H7 (cell line): ENCODE measurements at places on chromosomes 4 and X. TPM values are rescaled to one million over a fixed set of nuclear protein-coding genes. Genes with fewer than 3 reads are reported as not detected.

GRCh38 chr4:156983366-156983765 is 11.8 kb upstream of the PDGFC start:
- DNase-seq: no peak

GRCh38 chr4:150250998-150251651 is 172.9 kb downstream of the DCLK2 start:
- DNase-seq: peak; percentile 73

- no peak for DNase-seq
These were observed 84.0 kb upstream of the BMP2K start for GRCh38 chr4:78691971-78692821.

DNA sequence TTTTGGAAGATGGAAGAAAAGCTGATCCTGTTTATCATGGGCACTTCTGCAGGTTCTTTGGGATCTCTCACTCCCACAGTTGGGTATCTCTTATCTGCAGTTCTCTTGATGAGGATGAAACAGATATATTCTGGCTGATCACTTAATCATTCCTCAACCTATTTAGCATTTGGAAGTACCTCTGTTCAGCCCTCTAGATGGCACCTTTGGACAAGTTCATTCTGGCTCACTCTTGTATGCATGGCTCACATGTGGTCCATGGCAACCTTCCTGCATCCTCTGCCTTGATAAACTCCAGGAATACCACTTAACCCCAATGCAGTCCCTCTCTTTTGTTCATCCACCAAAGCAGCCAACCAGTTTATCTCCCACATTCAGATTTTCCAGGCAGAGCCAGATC is 74.2 kb downstream of the SMARCA5 start:
- no peak for DNase-seq

DNA sequence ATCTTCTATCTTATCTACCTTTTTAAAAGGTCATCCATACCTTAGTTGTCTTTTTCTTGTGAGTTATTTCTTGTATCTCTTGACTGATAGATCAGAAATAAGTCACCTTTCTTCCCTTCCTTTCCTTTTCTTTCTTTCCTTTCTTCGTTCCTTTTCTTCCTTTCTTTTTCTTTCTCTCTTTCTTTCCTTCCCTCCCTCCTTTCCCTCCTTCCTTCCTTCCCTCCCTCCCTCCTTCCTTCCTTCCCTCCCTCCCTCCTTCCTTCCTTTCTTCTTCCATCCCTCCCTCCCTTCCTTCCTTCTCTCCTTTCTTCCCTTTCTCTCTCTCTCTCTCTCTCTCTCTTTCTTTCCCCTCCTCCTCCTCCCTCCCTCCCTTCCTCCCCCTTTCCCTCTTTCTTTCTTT is 93.5 kb downstream of the CEP135 start:
- DNase-seq: no peak

DNA sequence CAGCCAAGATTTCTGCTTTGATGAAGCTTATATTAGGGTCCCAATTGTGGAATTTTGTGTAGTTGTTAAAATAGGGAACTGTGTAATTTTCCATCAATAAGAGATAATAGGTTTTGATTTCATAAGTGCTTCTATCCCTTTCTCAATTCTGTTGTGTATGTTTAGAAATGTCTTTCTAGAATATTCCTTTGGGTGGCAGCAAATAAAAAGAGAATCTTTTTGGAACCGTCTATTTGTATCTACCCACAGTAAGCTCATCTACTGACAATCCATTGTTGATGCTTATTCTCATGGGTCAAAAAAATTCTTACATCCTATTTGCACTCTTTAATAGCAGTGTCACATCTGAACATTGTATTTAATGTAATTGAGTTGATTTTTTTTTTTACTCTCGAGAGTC is 61.7 kb downstream of the TMA16 start:
- DNase-seq: no peak

DNA sequence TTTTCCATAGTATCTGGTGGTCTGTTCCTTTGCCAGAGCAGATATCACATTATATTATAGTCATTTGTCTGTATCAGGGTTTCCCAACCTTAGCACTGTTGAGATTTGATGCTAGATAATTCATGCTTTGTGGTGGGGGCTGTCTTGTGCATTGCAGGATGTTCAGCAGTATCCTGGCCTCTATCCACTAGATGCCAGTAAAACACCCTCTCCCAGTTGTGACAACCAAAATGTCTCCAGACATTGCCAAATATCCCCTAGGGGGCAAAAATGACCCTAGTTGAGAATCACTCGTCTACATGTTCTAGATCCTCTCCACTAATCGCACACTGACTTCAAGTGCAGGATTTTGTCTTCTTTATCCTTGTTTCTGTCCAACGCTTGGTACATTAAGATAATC is 160.8 kb downstream of the FANCB start:
- DNase-seq: no peak

DNA sequence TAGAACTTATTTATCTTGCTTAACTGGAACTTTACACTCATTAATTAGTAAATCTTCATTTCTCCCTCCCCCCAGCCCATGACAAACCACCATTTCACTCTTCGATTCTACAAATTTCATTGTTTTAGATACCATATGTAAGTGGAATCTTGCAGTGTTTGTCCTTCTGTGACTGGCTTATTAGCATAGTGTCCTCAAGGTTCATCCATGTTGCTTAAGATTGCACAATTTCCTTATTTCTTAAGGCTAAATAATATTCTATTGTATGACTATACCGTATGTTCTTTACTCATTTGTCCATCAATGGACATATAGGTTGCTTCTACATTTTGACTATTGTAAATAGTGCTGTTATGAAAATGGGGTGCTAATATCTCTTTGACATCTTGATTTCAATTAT is 24.5 kb upstream of the RNF212 start:
- no peak for DNase-seq

GRCh38 chrX:24647257-24648058 is at the start of gene PCYT1B:
Gene PCYT1B, minus strand, starts transcription at chrX:24647347. Its CDS starts 242 bp downstream, at chrX:24647105.
- DNase-seq: peak; percentile 84

DNA sequence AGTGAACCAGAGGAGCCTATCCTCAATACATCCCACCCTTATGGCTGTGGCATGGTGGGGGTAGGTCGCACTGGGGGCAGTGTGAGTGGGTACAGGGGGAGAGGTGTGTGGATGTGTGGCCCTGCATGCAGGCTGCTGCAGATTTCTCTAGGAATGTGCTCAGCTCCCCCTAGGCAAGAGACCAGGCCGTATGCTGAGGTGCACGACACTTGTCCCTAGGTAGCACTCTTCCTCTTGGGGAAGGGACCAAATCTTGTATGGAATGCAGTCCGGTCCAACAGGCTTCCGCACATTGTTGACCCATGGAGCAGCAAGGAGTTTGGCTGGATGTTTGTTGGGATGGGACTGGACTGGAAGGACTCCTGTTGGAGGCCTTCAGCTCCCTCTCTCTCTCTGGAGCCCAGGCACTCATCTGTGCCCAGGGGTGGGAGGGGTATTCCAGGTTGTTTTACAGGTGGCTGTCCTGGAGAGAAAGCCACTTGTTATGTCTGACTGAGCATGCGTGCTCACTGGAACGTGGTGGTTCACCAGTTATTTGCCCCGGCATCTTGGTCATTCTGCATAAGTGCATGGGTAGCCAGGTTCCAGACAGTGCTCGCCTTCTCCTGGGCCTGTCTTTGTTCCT is 55.1 kb downstream of the NBDY start:
- DNase-seq: no peak

DNA sequence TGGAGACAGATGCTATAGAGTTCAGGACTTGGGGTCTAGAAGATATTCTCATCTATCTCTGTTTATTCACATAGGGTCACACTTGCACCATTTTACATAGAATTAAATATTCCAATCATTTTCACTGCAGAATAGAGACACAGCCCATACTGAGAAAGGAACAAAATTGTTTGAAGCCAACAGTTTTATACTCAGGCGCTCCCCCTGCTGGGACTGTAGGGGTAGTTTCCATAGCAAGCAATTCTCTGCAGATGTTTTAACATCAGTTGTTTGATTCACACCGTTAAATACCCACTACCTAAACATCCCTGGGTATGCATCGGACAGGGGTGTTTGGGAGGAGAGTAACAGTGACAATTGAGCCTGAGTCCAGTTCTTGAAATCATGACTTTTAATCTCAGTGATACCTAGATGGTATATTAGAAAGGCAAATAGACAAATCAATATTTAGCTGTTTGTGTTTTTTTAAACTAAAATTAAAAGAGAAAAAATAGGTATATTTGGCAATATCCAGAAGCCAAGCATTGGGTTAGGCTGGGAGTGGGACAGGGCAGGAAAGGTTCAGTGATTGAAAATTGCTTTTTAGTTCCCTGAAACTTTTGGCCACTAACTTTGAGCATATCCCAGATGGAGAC is 33.8 kb downstream of the LONRF3 start:
- peak; percentile 65 for DNase-seq

- DNase-seq: no peak
These were observed 146.3 kb downstream of the SHROOM3 start for GRCh38 chr4:76581077-76581962.

SSX4 gene
- total RNA-seq: 0.07 and 0.26 TPM in 2 replicates

DNA sequence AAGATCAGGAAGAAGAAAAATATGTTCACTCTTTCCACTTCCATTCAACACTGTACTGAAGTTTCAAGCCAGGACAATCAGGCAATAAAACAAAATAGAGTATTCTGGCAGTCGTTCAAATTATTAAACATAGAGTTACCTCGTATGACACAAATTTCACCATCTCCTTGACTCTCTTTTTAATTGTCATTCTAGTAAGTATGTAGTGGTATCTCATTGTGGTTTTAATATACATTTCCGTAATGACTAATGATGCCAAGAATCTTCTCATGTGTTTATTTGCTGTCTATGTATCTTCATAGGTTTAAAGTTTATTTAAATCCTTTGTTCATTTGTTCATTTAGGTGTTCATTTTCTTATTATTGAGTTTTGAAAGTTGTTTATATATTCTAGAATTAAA is 352.2 kb downstream of the IDS start:
- DNase-seq: no peak

- peak; percentile 78 for DNase-seq
These were observed 560 bp upstream of the TMSB4X start for GRCh38 chrX:12974305-12974795.

GRCh38 chrX:74523224-74523623 is 91.2 kb downstream of the RLIM start:
- no peak for DNase-seq

SMIM31 gene
- not detected in 2 replicates for total RNA-seq

DNA sequence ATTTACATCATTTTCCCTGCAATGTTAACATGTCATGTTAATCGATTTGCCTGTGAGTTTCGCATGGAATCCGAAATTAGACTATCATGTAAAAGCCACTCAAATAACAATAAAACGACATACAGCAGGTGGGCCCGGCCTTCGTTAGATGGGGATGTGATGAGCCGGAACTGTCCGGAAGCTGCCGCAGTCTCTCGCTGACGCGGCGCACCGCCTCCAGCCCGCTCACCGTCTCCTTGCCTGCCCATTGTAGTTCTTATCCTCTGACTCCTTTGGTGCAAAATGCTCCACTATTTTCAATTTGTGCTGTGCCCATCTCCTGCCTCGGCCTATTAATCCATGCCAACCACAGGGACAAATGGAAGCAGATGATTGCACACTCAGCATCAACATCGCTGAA is 877.5 kb upstream of the TENM3 start:
- DNase-seq: no peak

SLC2A9 gene
- 0.26 TPM in 1 of 2 replicates, not detected in the other for total RNA-seq

- DNase-seq: no peak
These were observed 31.6 kb upstream of the ABCG2 start for GRCh38 chr4:88189881-88190585.

TEX13B gene
- 0.85 TPM in 1 of 2 replicates, not detected in the other for total RNA-seq

DNA sequence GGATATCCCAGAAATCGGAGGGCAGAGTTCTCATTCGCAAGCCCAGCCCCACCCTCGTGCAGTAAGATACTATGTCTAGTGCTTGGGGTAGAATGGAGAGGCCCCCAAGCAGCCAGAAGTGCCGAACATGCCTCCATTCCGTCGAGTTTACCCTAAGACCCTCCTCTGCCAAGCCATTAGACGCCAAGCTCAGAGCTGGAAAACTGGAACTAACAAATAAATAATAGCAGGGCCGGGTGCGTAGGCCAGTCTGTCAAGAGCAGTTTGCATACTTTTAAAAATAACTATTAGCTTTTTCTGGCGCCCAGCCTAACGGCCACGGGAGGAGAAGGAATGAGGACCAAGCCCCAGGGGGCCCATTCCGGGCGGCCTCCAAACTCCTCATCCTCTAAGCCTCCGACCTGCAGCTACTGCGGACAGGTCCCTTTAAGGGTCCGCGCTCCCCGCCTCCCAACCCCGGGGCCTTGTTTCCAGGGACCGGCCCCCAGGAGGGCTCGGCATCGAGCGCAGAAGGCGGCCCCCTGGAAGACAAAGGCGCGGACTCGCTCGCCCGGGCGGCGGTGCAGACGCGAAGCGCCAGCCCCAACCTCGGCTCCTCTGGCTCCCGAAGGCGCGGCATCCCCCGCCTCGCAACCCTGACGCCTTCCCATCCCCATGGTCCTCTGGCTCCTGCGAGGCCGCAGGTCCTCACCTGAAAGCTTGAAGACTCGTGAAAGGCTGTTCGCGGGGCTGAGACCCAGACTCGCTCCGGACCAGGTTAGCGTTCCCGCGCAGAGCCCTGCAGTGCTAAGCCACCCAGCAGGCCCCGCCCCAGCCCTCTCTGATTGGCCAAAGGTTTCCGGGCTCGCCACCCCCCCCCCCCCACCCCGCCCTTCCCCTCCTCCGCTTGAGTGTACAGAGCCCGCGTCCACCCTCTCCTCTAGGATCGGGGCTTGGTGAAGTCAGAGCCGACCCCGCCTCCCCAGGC is at the start of gene TMSB15A:
TSS of gene TMSB15A (minus strand) at position 765 of the 967 bp plus-strand sequence.
- peak; percentile 84 for DNase-seq

FRMPD3 gene
- total RNA-seq: 0.55 and 1.4 TPM in 2 replicates

- no peak for DNase-seq
These were observed 9.6 kb upstream of the EXOSC9 start for GRCh38 chr4:121791481-121791880.

- no peak for DNase-seq
These were observed 277.8 kb downstream of the GABRG1 start for GRCh38 chr4:45846016-45846415.

ADH7 gene
- total RNA-seq: not detected in 2 replicates

DNA sequence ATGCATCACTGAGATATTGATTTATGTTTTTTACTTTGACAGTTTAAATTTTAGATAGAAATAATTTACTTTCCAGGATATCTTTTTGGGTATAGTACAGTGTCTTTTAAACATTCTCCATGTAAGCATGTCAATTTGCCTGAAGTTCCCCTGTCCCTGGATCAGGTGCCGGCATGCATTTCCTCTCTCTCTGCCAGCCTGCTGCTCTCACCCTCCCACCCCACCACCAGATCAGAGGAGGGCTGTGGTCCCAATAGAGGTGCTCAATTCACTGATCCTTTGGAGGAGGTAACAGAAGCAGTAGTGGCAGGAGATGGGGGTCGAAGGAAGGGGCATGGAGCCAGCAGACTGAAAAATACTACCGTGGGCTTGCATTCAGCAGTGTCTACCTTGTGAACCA is 28.3 kb upstream of the DSPP start:
- DNase-seq: peak; percentile 37

WNK3 gene
- 13.0 and 16.5 TPM in 2 replicates for total RNA-seq

MAMLD1 gene
- 0.31 and 1.1 TPM in 2 replicates for total RNA-seq
